ENCODE measurements at places on chromosomes 3 and 15.

- DNase-seq, result no peak
Observed at GRCh38 chr3:133575086-133575485, 1.6 kb downstream of the CDV3 start.

DNA sequence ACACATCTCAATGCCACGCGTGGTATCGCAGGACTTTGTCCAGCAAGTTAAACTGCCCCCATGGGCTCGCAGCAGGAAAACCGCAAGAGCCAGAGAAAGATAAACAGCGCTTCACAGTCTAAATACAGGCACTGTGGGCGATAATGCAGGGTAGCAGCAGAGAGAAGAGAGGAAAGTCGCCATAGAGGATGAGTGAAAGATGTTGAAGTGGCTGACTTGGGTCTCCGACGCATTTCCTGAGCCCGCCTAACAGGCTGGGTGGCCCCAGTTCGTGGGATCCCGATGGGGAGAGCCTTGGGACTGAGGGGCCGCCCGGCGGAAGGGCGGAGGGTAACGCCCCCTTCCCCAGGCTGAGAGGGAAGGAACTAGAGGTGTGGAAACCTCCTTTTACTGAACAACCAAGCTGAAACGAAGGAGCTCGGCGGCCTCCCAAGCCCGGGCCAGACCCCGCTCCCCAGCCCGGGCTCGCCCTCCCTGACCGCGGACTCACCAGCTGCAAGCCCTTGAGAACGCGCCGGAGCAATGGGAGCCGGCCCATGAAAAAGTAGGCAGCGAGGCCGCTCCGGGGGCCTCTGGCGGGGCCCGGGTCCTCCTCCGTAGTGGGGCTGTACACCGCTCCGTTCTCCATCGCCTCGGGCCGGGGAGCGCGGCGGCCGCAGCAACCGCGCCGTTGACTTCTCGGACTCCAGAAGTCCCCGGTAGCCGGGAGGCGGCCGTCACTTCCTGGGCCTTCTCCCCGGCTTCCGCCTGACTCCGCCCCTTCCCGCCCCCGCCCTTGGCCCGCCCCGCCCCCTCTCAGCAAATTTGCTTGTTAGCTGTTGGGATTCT lies at the start of gene CMTM6:
Gene CMTM6, minus strand, starts transcription at position 735 of the 828 bp plus-strand sequence. Its CDS starts 107 bp downstream, at position 628.
- DNase-seq, result peak; percentile 87

- no peak for DNase-seq
Observed at GRCh38 chr3:143258692-143259091, 139.1 kb downstream of the CHST2 start.

DNA sequence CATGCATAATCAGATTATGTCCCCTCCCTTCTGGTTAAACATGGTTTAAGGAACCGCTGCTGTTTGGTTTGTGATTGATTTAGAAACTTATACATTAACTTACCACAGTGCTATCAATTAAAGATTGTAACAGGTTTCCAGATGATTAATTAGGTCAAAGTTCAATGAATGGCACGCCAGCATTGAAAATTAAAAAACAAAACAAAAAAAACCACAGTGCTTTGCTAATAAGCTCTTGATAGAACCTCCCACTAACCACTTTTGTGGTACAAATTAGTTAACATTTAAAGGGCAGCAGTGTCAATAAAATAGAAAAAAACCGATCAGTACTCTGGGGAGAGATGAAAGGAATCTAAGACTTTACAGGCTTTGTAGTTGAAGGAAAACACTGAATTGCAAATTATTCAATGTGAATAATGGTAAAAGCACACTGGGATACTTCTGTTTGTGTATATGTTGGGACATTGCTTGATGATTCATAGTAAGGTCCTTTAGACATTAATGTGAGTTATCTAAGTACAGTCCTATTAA lies 7.6 kb upstream of the C3orf38 start:
- DNase-seq, result no peak

GRCh38 chr3:37173806-37174205 lies 576 bp downstream of the LRRFIP2 start:
- DNase-seq, result no peak

GRCh38 chr3:71447803-71448202 lies 135.7 kb downstream of the FOXP1 start:
- peak; percentile 19 for DNase-seq

DNA sequence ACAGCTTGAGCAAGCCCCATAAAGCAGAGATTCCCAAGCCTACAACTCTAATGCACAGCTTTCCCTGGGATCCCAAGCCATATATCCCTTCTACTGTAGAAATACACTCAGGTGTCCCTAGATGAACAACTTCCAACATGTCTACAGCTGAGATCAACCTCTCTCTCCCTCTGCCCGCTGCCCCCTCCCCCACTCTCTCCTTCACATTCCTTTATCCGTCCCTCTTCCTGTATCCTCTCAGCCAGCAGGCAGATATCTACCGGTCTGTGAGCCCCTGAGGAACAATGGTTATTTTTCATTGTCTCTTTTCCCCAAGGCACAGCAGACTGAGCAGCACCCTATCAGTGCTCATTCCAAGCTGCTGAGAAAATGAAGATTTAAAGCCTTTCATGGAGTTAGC lies 138.6 kb downstream of the SUCLG2 start:
- no peak for DNase-seq

DNA sequence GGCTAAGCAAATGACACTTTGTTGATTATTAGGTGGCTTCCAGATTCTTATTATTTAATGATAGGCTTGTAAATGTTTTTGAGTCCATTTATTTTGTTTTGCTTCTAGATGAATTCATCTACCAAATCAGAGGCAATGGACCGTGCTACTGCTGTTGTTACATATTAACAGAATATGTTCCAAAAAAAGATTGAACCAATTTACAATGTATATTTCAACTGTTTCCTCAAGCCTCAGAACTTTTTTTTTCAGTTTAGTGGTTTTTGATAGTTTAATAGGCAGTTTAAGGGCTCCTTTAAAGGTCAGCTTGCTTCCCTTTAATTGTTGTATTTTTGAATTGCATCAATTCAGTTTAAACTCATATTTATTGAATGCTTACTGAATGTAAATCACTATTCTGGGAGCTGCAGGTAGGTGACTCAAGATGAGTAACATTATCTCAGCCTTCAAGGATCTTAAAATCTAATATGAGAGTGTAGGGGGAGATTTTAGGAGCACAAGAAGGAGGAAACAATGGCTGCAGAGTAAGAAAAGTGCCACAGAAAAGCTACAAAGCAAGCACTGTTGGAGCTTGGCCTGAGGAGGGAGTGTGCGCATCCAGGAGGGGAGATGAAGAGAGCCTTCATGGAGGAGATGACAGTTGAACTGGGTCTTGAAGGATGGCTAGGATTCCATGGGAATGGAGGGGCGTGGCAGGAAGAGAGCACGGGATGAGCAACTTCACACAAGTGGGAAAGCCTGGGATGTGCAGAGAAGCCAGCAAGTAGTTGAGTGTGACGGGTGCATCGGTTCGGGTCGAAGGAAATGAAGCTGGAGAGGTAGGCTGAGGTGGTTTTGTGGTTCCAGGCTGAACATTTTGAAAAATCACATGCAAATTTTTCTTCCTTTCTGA lies 14.7 kb downstream of the MAP2K1 start:
- no peak for DNase-seq

GRCh38 chr3:71225002-71225684 lies 358.4 kb downstream of the FOXP1 start:
- no peak for DNase-seq

DNA sequence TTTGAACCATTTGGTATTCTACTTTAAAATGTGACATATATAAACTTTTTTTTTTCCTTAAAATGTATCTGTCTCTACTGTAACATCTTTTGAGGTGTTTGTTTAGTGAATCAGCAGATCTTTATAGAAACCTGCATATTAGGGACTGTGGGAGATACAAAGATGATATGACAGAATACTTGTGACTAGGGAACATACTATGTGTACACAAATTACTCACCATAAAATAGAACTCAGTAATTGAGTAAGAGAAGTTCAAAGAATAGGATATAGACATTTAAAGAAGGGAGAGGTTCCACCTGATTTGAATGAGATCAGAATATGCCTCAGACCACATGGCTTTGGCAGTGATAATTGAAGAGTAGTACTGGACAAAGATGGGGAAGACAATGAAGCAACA lies 47.9 kb downstream of the ATP2C1 start:
- DNase-seq, result no peak

GRCh38 chr3:116028157-116028556 lies 404.8 kb downstream of the GAP43 start:
- DNase-seq, result peak; percentile 85

DNA sequence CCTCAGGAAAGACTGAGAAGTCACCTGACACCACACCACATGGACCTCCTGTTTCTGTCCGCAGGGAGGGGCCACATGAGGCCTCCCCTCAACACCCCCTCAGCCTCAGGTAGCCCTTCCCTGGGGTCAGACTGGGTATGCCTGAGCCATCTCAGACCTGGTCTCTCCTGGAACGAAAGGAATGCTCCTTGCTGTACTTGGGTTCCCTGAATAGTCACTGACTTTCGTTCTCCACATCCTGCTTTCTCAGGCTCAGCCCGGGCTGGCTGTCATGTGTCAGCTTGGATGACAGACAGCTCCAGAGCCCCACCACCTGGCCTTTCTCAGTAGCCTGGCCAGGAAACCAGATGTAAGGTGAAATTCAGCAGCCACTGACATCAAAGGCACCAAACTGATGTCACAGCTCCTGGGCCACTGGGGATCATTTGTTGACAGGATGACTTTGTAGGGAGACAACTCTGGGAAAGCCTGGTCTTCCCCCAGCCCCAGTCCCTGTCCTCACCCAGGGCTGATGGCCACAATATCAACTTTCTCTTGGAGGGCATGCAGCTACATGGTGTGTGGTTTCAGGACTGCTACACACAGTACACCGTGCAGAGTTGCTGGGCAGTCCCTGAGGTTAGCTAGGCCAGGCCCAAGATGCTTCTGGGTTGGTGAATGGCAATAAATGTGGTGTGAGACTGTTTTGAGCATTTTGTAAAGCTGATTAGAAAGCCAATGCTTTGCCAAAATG lies 141.4 kb upstream of the MRPS22 start:
- no peak for DNase-seq

- DNase-seq, result no peak
Observed at GRCh38 chr3:10912786-10913185, 79.8 kb upstream of the SLC6A1 start.

DNA sequence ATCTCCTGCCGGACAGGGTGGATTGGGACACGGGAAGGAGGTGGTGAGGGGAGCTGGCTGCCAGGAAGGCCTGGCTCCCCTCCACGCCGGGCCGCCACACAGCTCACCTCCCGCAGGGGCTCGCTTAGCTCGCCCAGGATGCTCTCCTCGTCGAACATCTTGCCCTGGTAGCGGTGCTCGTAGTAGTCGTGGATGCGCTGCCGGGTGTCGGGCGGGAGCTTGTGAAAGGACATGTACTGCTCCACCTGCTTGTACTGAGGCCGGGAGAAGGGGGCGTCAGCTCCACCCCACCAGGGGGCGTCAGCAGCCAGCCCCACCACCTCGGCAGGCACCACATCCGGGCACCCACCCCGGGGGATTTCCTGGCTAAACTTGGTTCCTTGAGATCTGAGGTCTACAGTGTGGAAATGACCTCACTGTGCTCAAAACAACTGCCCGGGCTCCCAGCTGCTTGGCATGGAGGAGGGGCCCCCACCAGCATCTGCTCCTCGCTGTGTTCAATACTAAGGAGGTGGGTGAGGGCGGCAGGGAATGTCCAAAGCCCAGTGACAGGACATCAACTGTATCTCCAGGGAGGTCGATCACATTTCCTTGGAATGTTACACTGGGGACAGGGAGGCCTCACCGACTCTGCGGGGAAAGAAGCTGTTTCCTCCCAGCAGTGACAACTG lies 43.4 kb downstream of the HCN4 start:
- no peak for DNase-seq

DNA sequence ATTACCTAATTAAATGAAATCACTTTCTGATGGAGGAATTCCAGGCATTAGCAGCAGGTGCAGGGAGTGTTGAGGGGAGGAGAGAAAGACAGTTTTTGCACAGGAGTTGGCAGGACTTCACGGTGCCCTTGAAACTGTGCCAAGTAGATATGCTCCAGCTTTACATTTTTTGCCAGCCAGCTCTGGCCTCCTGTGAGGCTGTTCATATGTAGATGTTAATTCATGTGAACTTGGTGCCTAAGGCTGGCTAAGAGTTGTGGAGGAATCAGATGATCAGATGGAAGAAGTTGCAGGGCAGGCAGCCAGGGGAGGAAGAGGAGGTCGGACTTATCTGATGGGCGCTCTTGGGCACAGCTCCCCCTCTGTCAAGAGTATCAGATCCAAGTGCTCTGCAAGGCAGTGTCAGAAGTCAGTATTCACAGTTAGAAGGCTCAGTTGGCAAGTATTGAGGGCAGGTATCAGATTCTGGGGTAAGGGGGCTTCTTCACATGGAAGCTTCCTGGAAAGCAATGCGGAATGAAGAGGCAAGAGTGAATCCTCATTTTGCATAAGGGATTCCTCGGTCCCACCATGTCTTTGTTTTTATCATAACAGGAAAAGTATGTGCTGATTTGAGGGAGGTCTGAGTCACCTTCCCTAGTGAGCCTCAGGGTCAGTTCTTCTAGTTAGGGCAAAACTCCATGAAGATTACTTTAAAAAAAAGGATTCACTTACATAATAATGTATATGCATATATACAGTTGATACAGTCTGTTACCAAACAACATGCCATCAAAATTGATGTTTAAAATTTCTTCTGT lies 172.6 kb upstream of the UMPS start:
- DNase-seq, result peak; percentile 10

GRCh38 chr3:187987924-187988323 lies 166.0 kb upstream of the LPP start:
- DNase-seq, result no peak

DNA sequence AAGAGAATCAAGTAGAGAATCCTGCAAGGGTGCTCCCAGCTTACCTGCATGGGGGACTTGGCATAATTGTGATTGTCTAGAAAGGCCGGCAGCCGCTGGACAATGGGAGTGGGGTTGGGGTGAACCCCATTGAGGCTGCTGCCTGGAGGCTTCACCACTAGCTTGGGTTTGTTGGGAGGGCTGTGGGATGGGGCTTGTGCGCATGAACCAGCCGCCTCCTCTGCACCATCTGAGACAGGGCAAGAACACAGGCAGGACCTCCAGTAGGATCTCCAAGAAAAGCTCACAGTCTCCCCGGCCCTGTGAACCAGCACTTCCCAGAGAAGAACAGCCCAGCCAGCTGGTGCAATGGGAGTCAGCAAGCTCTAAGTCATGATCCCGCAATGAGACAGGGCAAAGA lies 39.8 kb downstream of the SEMA3G start:
- DNase-seq, result no peak

DNA sequence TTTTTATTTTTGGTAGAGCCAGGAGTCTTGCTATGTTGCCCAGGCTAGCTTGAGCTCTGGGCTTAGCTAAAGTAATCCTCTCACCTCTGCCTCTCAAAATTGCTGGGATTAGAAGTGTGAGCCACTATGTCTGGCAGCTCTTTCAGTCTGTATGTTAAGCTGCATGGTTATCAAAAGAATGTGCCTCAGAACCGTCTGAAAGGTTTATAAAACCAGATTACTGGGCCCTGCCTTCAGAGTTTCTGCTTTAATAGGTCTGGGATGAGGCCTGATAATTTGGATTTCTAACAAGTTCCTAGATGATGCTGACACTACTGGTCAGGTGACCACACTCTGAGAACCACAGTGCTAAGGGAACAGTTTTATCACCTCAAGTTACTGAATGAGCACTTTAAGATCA lies 34.6 kb downstream of the SENP5 start:
- no peak for DNase-seq
